ENCODE measurements at places on chromosomes 6 and 20.
A peak's percentile ranks its signal among the peaks of the same experiment; 100 is the strongest.

GRCh38 chr6:41239467-41240159, 11.5 kb downstream of the TREML4 start:
- no peak for DNase-seq

DNA sequence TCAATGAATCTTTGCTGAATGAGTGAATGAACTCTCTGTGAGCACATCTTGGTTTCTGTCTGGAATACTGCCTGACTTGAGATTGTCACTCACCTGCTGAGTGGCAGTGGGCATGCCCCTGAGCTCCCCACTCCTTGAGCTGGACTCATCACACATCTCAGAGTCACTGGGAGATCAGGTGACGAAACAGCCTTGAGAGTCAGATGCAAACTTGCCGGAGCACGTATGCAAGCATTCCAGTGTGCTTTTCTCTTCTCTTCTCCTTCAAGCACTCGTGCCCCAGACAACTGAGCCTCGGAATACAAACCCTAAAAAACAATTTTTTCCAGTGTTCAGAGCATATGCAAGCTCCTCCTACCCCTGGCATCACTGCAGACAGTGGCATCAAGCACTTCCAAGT, 9.4 kb upstream of the BMP7 start:
- no peak for DNase-seq

GRCh38 chr6:129908858-129909257, 47.7 kb upstream of the TMEM244 start:
- no peak for DNase-seq

DNA sequence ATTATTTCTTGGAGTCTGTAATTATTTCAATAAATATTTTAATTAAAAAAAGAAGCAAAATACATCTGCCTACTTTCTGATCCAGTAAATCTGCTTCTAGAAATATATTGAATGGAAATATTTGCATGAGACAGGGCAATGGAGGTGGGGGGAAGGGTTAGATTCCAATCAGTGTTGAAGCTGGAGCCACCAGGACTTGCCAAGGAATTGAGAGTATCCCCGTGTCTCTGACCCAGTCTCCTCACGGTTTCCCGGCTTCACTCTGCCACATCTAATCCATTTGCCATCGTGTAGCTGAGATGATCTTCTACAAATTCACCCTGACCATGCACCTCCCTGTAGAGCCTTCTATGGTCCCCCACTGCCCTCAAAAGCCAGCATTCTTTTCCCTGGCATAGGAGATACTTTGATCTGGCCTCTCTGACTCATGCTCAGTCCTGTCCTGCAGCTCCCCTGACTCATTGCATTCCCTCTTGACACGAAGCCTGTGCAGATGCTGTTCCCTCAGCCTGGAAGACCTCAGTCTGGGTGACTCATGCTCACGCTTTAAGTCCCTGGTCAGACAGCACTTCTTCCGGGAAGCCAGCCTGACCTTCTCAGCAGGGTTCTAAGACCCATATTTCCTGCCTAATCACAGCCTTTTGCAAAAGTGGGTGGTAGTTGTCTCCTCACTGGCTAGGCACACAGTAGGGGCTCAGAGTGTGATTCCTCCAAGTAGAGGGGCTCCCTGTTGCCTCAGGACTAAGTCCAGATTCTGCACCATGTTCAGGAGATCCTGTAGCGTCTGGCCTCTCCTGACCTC, 23.0 kb upstream of the FKBP1A start:
- DNase-seq, result no peak

DNA sequence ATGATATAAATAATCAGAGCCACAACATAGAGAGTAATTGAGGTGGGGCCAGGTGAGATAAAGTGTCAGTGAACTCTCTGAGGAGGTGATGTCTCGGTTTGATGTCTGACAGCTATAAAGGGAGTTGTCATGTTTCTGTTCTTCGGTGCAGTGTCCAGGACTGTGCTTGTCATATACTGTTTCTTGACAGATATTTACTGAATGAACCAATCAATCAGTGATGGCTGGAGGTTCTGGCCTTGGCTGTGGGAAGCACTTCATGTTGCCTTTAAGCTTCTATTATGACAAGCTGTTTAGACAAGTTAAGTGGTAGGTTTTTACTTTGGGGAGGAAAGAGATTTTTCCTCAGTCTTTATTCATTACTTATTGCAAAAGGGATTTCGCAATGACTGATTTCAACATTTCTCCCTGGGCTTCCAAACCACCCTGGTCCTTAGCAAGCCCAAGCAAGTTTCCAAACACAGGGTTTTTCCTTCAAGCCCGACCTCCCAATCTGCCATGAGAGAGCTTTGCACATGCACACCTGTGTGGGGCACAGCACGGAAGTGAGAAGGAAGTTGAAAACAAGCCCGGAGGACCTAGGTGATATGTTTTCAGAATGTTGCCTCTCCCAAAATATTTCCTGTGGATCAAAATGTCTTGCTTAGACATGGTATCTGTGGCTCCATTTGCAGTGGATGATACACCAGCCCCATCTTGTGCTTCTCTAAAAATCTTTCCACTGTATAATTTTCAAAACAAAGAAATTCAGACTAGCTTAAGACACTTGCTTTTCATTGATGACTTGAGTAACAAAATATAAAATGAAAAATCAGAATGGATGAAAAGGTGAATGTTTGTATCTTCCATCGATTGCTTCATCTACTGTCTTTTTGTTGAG, 567.3 kb upstream of the BTBD3 start:
- no peak for DNase-seq

DNA sequence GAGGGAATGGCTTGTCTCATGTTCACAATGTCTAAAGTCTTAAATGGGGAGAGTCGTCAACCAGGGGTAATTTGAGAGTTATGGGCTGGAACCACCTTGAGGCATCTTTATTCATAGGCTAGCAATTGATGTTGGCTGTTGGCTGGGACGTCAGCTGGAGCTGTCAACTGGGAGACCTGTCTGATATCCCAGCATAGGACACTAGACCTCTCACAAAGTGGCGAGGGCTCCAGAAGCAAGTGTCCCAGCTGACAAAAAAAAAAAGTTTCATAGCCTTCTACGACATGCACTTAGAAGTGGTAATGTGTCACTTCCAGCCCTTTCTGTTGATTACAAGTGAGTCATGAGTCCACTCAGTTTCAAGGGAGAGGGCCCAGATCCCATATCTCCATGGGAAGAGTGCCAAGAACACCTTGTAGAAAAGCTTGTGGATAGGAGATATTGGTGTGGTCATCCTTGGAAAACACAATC, 278.0 kb downstream of the ESR1 start:
- DNase-seq, result no peak

DNA sequence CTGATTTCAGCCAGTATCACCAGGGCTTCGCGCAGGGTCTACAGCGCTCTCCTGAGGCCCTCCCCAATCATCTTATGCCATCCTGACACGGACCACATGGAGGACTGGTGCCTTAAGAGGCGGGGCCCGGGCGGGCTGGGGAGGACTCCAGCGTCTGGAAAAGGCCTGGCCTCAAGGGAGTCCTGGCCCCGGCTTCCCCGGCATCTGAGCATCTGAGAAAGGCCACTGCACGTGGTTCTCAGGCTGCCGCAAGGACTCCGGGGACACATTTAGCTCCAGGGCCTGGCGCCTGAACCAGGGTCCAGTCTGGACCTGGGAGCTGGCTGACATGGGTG, 21.4 kb downstream of the BHLHE23 start:
- DNase-seq, result no peak

- DNase-seq, result no peak
Observed at GRCh38 chr6:147003186-147003585, 201.0 kb upstream of the STXBP5 start.

GRCh38 chr6:168319279-168320111, at the start of gene DACT2:
Gene DACT2 (minus strand): TSS chr6:168319777. CDS start chr6:168319633, 144 bp downstream.
- DNase-seq, result no peak

- no peak for DNase-seq
Observed at GRCh38 chr6:67698534-67698933, 936.5 kb upstream of the ADGRB3 start.

DNA sequence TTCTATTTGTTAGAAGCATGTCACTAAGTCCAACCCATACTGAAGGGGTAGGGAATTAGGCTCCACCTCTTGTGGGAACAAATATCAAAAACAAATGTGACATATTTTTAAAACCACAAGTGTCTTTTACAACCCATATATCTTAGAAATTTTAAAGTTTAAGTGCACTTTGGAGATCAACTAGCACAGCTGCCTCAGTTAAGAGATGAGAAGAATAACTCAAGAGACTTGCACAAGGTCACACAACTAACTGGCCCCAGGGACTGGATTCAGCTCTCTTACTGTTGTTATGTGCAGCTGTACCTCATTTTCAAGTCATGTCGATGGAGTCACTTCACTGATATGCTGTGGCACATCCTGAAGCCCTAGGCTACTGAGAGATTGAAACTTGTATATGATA, 102.9 kb upstream of the BMP2 start:
- DNase-seq, result no peak

DNA sequence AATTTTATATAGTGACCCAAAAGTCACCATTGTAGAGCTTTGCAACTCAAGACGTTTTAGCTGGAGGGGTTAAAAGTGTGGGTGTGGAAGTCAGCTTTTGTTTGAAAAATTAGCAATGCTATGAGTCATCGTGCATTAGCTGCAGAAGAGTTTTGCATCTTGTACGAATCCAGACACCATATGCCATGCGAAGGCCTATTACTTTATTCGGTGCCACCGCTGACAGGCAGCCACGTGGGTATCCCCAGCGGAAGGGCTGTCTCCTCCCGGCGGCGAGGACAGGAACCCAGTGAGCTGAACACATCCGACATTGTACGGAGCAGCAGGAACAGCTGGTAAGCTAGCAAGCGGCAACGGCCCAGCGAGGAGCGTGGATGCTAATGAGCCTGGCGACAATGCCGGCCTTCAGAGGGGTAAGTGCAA, 84.4 kb downstream of the INSM1 start:
- peak; percentile 32 for DNase-seq

DNA sequence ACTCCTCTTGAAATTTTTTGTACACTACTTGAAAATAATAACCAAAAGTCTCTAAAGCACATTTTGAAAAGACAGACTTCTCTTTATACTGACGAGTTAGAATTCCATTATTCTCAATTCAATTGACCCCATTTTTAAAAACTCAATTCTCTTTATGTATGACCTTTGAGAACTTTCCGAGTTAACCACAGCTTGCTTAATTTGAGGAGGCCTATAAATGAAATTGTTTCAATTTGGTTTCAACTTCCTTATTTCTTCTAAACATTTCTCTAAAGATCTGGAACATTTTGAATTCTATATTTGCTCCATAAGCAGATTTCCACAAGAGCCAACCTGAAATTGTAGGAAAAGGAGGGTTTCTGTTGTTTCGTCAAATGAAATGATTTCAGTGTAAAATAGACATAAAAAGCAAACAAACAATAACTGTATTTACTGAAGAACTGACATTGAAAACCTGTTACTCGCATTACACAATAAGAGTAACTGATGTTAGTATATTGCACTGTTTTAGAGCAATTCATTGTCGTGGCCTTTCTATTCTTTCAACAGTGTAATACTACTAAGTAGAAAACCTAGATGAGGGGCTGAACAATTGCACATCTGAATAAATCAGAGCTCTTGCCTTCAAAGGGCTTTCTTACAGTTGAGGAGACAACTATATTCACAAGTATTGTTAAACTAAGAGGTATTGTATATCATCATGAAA, 223.6 kb downstream of the HIVEP2 start:
- DNase-seq, result no peak

DNA sequence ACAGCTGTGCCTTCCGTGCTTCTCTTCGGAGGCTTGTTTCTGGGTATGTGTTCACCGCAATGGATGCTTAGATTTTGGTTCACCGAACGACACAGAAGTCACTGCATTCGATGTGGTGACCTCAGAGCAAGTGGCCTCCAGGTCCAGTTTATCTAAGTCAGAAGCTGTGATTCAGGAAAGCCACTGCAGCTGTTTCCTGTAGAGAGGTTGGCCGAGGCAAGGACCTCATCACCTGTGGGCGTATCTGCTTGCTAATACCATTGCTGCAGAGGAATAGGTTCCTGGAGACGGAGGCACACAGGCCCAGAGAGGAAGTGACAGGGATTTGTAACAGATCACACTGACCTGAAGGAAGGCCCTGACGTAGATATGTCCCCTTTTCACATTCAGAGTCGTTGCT, 82.7 kb downstream of the FARS2 start:
- DNase-seq, result no peak

GRCh38 chr6:42260972-42261371, 43.3 kb upstream of the MRPS10 start:
- no peak for DNase-seq

- DNase-seq, result no peak
Observed at GRCh38 chr20:63856098-63856511, 5.2 kb upstream of the ABHD16B start.

GRCh38 chr6:29112135-29112534, 4.3 kb downstream of the OR2J3 start:
- no peak for DNase-seq

DNA sequence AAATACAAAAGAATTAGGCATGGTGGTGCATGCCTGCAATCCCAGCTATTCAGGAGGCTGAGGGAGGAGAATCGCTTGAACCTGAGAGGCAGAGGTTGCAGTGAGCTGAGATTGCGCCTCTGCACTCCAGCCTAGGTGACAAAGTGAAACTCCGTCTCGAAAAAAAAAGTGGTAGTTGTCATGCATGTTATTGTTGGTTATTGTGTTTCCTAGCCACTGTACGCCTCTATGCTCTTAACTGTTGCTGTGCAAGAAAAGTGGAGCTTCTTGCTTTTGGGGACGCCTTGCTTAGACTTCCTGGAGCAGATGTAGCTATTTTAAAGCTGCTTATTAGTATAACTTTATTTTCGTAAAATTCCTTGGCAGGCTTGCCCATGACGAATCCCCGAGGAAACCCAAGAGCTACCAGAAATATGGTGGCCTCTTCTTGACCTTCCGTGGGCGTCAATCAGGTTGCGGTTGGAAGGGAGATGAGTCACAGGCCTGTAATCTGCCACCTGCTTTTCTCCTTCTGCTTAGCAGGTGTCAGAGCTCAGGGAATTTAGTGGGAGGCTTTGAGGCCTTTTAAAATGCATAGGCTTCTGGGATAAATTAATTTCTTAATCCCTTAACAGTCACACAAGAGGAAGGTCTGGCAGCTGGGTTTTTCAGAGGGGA, 17.3 kb downstream of the GABRR2 start:
- DNase-seq, result peak; percentile 63

- no peak for DNase-seq
Observed at GRCh38 chr6:159982731-159983506, 14.0 kb downstream of the IGF2R start.

DNA sequence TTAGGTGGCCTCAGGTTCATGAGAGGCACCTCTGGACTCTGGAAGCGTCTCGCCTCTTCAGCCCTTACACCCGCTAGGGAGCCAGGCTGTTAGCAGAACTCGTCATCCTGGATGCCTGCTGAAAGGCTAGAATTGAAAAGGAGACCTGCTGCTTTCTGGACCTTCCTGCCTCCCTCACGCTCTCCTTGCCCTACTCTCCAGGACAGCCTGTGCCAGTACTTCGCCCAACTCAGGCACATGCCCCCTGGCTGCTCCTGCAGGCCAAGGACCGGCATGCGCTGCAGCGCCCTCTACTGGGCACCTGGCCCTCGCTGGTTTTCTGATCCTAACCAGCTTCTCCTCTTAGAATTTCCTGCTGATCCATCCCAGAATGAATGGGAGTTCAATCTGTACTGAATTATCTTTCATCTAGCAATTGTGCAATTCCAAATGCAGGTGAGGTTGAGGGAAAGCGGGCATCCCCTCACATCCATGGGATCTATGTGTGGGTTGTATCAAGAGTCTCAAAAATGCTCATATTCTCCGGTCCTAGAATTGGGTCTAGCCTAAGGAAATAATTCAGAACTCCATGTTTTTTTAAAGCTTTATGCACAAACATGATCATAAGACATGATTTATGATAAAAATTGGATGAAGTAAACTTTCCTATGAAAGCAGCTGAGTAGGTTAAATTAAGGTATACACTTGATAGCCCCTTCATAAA, 78.0 kb downstream of the PTPN1 start:
- DNase-seq, result peak; percentile 35

- no peak for DNase-seq
Observed at GRCh38 chr20:47124181-47124717, 229.6 kb downstream of the EYA2 start.

- no peak for DNase-seq
Observed at GRCh38 chr20:56826306-56826704, 197.2 kb downstream of the TFAP2C start.

Data from effector memory CD4-positive, alpha-beta T cell (primary cell).